ENCODE measurements at places on chromosomes 11 and 22.
A peak's percentile ranks its signal among the peaks of the same experiment; 100 is the strongest.

DNA sequence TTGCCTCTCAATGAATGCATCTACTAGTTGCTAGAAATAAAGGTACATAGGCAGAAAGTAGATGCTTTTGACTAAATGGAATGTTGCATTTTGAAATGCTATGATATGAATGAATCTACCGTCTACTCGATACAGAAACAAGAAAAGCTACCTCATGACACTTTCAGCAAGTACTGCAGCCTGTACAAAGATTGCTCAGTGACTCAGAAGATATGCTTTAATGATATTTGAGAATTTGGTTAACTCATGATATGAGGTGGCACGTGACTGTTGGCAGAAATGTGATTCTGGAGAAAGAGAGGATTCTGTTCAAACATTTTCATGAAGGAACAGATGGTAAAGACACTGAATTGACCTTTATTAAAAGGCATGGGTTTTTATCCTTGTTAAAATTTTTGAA lies 76.0 kb downstream of the HSD17B12 start:
- peak; percentile 88 for DNase-seq

- peak; percentile 53 for DNase-seq
These were observed 268.0 kb downstream of the CTTN start for GRCh38 chr11:70666311-70666710.

DNA sequence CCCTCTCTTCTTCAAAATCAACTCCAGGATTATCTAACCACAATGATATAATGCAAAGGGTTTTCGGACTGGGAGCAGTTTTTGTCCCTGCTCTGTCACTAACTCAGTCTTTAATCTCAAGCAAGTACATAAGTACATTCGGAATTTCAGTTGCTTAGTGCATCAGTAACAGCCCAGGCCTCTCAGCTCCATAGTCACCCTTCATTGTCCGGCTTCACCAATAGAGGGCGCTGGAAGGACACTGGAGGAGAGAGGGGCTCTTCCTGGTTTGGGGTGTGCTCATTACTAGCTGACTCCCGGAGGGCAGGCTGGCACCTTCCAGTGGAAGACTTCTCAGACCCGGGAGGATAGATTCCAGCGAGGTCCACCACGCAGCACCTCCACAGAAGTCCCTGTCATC lies 90.4 kb upstream of the PDGFD start:
- DNase-seq = no peak

DNA sequence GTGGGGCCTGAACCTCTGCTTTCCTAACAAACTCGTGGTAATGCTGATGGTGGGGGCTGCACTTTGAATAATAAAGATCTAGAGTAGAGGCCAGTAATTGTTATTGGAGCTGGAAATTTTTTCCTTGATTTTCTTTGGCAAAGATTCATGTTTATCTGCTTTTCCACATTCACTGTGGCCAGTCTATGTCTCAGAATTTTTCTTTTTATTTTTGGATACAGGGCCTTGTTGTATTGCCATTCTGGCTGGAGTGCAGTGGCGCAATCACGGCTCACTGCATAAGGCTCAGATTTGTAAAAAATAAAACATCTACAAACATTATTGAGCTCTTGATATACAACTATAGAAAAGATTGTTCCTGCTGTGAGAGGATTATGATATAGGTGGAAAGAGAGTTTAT lies 1.6 kb downstream of the TMEM135 start:
- peak; percentile 75 for DNase-seq

DNA sequence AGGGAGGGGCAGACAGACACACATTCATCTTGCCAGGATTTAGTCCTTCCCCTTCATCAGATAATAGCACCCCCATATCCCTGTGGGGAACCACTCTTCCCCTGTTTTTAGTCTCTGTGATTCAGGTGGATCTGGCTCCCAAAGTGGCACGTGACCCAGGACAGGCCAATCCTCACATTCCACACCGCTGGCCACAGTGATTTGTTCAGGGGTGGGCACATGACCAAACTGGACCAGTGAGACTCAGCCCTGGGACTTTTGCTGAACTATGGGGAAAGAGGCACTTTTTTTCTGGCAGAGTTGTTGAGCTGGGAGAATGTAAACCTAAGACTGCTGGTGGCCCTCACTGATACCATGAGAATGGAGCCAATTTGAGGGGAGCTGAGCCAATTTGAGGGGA lies 19.1 kb upstream of the KCNJ11 start:
- no peak for DNase-seq

GRCh38 chr22:49693416-49693815 lies 134.3 kb downstream of the BRD1 start:
- no peak for DNase-seq

GRCh38 chr11:203945-204586 lies 3.1 kb downstream of the BET1L start:
- DNase-seq = peak; percentile 58

- no peak for DNase-seq
These were observed 10.5 kb upstream of the EHD1 start for GRCh38 chr11:64888729-64889511.

DNA sequence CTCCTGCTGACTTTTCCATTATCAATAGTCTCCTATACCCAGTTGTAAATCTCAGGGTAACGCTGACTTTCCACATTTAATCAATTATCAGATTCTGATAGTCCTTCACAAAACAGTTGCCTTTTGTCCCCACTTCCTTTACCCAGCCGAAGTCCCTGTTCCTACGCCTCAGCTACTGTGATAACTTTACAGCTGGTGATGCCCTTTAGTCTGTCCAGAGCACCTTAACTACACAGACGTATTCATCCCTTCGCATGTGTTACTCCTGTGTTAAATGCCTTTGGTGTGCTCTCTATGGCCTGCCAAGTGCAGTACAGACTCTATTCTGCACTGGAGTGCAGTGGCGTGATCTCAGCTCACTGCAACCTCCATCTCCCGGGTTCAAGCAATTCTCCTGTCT lies 20.2 kb downstream of the SSH3 start:
- no peak for DNase-seq

- no peak for DNase-seq
These were observed 89.2 kb downstream of the MORC2 start for GRCh38 chr22:30879415-30879797.

- DNase-seq = no peak
These were observed 60.7 kb downstream of the DBX1 start for GRCh38 chr11:20099527-20099926.

- no peak for DNase-seq
These were observed 23.8 kb downstream of the MICAL2 start for GRCh38 chr11:12134236-12134585.

DNA sequence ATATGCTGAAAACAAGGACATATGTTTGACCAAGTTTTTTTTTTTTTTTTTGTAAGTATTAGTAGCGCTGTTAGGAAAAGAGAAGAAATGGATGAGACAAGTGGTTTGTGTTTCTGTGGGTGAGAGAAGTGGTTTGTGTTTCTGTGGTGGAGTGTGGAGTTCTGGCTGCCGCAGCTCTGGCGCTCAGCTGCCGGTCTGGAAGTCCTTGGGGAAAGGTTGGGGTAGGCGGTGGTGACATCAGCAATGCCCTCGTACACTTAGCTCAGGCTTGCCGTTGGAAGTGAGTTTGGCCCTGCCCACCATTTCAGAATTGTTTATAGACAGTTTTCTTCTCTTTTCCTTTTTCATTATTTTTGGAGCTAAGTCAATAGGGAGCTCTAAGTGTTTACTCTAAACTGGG lies 116.6 kb downstream of the TBC1D22A start:
- DNase-seq = peak; percentile 85

GRCh38 chr11:115197031-115197430 lies 307.2 kb downstream of the CADM1 start:
- DNase-seq = no peak

GRCh38 chr11:35034401-35034800 lies 104.6 kb upstream of the CD44 start:
- DNase-seq = no peak

DNA sequence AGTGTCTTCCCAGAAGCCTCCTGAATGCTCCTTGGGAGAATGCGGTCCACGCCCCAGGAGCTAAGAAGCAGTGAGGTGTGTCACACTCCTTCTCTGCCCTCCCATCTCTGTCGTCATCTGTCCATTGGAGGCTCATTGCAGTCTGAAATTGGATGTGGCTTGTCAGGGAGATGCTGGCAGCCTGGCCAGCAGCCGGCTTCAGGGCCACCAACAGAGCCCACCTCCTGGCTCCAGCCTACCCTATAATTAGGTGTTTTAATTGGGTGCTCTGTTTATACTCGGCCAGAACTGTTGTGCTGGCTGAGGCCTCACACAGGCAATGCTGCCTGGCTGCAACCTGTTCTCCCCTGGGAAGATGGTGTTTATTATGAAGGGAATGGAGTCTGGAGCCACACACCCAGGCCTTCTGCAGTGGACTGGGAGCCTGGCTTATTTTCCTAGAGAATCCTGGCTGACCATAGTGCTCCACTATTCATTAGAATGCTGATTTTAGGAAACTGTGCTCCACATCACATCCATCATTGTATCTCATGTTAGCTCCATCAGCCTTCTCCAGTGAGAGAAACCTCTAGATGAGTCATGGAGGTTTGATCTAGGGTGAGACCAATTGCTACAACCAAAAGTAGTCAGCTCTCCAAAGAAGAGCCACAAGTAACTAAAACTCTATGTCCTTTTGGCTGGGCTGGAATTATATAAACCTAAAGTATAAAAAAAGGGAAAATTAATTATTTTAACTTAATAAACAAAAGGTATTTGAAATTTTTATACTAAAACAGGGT lies 86.8 kb upstream of the CRTAM start:
- peak; percentile 91 for DNase-seq

DNA sequence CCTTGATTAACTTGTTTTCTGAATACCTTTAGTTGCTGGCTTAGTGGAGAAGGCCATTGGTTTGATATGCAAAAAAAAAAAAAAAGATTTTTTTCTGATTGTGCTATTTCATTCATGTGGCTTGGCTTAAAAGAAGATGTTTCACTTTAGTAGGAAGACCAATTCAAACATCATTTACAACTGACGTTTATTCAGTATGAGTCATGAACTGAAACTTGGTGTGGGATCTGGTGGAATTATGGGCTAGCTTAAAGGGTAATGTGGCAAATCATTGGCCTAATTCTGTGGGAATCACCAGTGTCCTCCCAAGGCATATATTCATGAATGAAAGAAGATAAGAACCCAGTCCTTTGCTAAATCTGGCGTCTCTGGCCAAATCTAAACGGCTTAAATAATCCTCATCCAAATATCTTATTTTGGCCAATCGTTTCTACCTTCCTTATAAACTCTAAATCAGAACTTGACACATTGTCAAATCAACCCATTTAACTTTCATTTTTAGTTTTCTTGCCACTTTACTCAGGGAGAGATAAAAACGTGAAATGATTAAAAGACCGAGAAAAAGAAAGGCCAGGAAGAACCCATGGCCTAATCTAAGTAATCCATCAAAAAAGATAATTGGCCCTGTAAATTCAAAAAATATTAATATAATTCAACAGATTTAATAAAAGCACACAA lies 77.0 kb downstream of the DDIAS start:
- peak; percentile 81 for DNase-seq

- DNase-seq = no peak
These were observed 13.4 kb downstream of the LGR4 start for GRCh38 chr11:27459191-27459590.

GRCh38 chr11:23399995-23400394 lies 539.7 kb upstream of the CCDC179 start:
- DNase-seq = no peak

- DNase-seq = peak; percentile 86
These were observed 8.0 kb downstream of the SELENOM start for GRCh38 chr22:31099386-31099785.

DNA sequence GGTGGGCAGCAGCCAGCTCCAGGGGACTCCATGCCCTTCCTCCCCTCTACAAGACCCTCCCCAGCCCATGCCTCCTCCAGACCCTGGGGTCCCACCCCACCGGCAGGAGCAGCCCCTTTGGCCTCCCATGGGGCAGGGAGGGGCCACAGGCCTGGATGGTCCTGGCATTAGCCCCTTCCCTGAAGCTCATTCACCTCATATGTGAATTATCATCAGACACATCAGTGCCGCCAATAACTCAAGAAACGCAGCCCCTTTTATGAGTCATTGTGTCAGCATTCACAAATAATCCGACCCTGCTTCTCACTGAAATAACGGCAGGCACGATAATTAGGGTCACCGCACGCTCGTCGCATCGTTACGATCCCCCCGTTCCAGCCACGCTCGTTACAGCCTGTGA lies 124.2 kb downstream of the BRD1 start:
- DNase-seq = peak; percentile 43

- peak; percentile 71 for DNase-seq
These were observed 115.4 kb downstream of the KIAA1671 start for GRCh38 chr22:25067851-25068421.

DNA sequence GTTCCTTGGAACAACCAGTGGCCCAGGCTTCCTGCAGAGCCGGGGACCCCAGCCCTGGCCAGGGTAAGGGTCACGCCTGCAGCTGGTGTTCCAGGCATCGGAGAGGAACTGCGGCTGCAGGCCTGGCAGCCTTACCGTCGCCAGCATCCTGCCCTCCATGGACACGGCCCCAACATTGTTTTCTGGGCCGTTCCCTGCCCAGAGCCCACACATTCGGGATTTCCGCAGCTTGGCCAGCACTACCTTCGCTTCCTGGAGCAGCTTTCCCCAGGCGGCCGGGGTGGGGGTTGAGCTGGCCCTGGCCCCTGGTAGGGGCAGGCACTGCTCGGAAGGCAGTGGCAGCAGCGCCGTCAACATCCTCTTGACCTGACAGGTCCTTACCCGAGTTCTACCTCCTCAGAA lies 17.7 kb downstream of the TXN2 start:
- DNase-seq = no peak

- no peak for DNase-seq
These were observed 4.9 kb downstream of the LGALS1 start for GRCh38 chr22:37680191-37680851.

DNA sequence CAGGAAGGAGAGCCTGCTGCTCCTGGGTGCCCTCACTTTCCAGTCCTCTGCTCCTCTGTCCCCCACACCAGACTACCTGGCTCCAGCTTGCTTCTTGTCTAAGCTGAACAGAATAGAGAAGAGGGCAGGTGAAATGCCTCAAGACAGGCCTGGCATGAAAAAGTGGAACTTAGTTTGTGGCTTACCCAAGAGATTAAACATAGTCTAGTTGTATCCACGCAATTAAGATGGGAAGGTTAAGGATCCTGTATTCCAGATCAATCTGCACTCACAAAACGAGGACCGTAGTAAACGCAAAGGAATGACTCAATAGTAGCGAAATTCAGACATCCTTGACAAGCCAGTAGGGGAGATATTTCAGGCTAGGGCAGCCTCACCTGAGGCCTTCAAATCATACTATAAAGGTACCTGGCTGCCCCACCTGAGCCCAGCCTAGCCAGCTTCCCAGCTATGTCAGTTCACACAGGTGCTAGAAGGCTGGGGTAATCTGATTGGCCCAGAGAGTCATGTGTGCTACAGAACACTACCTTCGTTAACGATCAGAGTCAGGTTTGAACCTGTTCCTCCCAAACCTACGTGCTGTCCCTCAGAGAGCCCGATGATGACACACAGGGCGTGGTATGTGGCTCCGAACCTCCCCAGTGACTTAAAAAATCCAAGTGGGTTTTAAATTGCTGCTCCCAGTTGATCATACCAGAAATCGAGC lies 46.5 kb downstream of the AHNAK start:
- DNase-seq = no peak

Measured in osteoblast (primary cell).